ENCODE measurements at places on chromosomes 13 and 19.

DNA sequence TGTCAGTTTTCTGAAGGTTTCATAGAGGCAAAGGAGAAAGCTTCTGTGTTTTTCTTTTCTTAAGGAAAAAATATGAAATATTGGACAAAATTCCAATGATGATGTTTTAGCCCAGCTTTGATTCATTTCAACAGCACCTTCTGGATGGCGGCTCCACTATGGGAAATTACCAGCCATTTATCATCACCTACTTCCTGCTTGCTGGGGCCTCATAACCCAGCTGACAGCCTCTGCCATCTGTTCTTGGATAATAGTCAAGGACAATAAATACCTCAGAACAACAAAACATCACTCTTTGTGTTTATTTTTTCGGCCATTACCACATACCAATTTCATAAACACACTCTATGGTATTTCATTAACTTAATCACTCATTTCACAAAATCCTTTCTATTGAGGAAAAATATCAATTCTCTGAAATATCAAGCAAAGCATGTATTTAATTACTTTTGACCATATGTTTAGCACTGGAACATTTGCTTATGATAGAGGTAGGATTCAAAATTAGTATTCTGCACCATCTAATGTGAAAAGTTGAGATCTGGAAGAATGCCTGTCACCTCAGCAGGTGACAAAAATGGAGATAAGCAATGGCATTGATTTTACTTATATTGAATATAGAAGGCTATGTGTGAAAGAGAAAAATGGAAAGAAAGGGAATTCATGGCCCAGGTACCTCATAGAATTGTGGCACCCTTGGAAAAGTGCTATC, 629.7 kb downstream of the LIG4 start:
- no peak for DNase-seq

DNA sequence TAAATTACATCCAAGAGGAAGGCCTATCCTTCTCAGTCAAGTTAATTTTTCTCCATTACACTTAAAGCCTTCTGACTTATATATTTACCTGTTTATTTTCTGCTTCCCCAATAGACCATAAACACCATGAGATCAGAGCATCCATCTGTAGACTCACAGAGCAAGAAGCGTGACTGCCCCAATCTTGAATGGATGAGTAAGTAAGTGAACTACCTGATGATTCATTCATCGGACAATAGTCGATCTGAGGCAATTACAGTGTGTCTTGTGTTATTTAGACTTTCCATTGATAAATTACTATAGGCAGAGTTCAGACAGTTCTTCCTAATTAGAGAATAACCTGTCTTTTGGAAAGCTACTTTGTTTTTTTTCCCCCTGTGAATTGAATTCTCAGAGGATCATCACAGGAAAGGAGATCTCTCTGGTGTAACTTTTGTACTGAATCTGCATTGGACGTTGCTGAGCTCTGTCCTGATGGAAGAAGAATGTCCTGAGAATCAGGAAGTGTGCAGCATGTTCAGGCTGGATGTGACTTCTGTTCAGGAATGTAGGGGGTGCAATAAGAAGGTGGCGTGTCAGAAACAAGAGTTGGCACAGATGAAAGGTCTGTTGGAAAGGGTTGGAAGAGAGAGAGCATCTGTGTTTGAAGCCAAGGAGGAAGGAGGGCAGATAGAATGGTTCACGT, 367.0 kb downstream of the NALCN start:
- DNase-seq = no peak

GRCh38 chr13:39804332-39805210, 149.1 kb downstream of the COG6 start:
- DNase-seq = no peak

DNA sequence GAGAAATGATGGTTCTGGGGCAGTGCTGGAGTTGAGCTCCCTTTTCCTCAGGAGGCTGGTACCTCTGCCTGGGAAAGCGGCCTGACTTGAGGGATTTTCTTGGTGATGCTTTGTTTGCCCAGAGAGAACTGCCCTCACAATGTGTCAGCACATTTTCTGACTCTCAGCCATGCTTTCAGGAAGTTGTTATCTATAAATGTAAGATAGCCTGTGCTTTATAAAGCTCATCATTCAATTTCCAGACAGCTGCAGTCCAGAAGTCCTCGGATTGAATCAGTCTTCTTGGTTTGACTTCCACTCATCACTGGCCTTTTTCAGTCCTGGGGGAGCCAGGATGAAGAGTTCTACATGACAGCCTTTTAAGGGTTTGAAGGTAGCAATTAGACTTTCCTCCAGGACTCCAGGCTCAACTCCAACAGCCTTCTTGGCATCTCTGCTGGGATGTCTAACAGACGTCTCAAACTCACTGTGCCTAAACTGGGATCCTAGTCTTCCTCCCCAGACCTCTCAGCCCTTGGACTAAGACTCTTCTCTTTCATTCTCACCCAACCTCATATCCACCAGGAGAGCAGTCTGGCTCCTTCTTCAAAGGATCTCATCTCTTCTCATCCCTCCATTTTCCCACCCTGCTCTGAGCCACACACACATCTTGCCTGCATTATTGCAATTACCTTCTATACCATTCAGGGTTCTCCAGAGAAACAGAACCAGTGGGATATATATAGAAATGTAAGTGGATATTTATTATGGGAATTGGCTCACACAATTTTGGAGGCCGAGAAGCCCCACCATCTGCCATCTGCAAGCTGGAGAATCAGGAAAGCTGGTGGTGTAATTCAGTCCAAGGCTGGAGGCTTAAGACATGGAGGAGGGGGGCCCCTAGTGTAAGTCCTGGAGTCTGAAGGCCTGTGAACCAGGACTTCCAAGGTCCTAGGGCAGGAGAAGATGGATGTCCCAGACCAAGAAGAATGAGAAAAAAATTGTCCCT, 13.1 kb downstream of the ERICH6B start:
- no peak for DNase-seq

- no peak for DNase-seq
Observed at GRCh38 chr13:98567140-98567539, 9.8 kb downstream of the STK24 start.

DNA sequence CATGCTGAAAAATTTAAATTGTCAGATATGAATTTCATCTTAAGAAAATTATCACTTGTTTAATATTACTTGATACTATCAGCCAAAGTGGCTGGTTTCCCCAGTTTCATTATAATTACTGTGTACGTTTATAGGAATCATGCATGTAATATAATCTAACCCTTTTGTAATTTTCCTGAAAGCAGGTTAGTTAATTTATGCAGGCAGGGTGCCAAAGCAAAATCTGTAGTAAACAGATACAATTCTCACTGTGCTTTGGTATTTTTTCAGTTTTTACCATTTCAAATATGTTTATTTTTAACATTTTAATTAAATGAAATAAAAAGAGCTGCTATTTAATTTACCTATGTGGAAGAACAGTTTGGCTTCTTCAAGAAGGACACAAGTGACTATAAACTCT, 1227.5 kb upstream of the MIR17HG start:
- DNase-seq = no peak

- DNase-seq = no peak
Observed at GRCh38 chr19:30420881-30421280, 48.7 kb downstream of the ZNF536 start.

GRCh38 chr13:48038761-48039160, 1.2 kb downstream of the NUDT15 start:
- no peak for DNase-seq

GRCh38 chr19:35510626-35510964, 2.9 kb downstream of the DMKN start:
- no peak for DNase-seq

- no peak for DNase-seq
Observed at GRCh38 chr19:44685877-44686276, 13.1 kb upstream of the CEACAM16 start.

- DNase-seq = no peak
Observed at GRCh38 chr13:71722206-71722605, 144.8 kb downstream of the DACH1 start.

DNA sequence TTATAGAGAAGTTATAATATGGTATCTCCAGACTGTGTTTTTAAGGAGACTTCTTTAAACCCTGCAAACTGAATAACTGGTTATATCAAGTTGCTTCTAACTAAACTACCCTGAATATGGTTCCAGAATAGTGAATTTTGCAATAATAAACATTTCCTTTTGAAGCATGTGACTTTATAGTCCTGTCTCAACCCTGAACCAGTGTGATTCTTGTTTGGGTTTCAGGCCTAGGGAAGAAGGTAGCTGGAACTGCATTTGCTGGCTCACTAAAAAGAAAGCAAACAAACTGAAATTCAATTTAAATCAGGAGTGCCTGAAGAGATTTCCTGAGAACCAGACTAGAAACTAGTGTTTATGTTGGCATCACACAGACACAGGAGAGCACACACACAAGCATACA, 4.9 kb downstream of the ARHGEF7 start:
- DNase-seq = no peak

- DNase-seq = no peak
Observed at GRCh38 chr19:11414544-11414943, 4.6 kb downstream of the RGL3 start.

- no peak for DNase-seq
Observed at GRCh38 chr13:42812316-42812715, 30.9 kb downstream of the FAM216B start.

DNA sequence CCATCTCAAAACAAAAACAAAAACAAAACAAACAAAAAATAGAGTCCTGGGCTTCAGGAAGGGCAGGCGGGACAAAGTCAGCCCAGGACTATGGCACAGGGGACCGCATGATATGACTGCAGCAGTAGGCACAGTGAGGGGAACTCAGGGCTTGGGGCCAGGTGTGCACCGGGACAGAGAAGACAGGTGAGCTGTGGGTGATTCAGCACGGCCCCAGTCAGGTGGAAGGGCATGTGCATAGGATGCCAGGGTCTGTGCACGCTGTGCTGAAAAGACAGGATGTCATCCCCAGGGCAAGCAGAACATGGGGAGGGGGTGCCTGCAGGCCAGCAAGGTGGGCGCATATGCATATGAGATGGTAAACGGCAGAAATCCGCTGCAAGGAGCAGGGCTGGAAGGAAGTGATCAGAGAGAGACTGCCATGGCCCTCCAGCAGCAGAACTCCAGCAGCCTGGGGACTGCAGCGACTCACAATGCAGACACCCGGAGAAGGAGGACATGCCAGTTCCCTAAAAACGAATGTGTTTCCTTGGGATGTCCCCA, 15.0 kb downstream of the EPS15L1 start:
- no peak for DNase-seq

DNA sequence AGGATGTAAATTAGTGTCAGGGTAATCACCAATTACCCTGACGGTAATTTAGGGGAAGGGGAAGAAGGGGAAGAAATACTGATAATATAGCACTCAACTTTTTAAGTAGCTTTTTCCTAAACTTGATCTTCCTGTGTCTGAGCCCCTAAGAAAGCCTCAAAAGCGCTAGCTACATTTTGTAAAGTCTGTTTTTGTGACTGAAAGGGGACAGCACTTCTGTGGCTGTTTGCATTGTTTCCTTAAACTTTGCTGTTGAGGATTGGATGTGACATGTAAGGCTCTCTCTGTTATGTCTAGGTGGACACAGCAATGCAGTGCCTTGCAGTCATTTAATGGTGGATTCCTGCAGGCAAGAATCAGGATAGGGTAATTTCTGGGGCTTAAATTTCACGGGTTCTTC, 42.8 kb downstream of the SPATA13 start:
- DNase-seq = no peak

- no peak for DNase-seq
Observed at GRCh38 chr13:110132225-110132982, 174.6 kb downstream of the COL4A1 start.

DNA sequence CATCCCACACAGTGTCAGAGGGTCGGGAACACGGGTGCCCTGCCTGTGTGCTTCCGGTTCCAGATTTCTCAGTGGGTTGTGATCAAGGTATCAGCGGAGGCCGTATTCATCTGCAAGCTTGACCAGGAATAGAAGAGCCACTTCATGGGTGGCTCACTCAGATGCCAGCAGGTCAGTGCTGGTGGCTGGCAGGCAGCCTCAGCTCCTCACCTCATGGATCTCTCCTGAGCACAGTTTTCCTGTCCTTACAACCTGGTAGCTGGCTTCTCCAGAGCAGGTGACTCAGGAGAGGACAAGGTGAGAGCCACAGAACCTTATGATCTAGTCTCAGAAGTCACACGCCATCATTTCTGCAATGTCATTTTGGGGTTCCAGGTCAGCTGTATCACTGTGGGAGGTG, 44.8 kb upstream of the SPATA13 start:
- DNase-seq = no peak

- no peak for DNase-seq
Observed at GRCh38 chr13:43846496-43847158, 32.9 kb downstream of the CCDC122 start.

GRCh38 chr13:99878921-99879610, 92.5 kb downstream of the ZIC5 start:
- no peak for DNase-seq

GRCh38 chr19:6743066-6743465, 3.6 kb downstream of the TRIP10 start:
- no peak for DNase-seq

DNA sequence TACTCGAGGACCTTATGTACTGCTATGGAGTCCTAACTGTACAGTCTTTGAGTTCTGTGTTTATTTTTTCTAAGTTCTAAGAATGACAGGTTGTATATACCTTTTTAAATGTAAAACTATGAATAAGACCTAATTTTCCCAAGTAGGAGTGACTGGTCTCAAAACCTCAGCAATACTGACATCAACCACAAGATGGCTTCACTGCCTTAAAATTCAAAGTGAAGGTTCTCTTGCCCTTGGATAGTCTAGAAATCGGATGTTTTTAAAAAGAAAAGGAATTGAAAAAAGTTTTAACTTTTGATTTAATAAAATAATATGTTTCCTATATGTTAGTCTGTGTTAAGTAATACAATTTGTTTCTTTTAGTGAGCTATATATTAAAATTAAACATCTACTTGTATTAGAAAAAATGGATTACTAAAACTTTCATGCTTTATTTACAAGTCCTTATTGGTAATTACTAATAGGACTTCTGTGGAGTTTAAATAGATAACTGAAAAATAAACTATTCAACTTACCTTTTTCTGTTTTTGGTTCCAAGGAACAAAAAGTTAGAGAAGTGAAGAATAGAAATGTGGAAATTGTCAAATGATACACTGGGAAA, 52.0 kb downstream of the TDRD3 start:
- no peak for DNase-seq

DNA sequence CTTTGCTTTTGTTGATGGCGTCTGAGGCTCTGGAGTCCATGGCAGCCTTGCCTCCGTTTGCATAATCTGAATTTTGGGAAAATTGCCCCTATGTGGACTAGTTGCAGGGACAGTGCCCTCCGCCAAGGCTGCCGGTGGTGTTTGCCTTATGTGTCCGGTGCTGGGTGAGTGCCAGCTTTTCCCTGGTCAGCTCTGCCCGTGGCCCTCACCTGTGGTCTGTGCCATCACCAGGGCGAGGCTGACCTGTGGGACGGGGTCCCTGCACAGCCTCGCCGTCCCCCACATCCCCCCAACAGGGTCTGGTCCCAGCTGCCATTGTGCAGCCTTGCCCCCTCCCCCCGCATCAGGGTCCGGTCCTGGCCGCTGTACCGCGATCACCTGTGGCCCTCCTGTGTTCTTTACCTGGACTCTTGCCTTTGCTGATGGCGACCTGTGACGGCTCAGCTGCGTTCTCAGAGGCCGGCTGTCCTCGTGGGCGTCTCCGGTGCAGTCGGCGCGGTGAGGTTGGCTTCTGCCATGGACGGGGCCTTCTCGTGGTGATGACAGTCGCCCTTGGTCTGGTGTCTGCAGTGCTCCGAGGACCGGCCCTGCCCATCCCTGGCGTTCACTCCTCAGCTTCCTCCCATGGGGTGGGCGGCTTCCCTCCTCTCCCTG, 12.6 kb downstream of the CSNK1G2 start:
- no peak for DNase-seq

GRCh38 chr13:37109051-37109678, 3.7 kb upstream of the CSNK1A1L start:
- no peak for DNase-seq

GRCh38 chr13:94327318-94327717, 152.2 kb downstream of the DCT start:
- DNase-seq = no peak

GRCh38 chr19:10374931-10375330, 5.4 kb downstream of the TYK2 start:
- DNase-seq = no peak

All from stimulated activated CD4-positive, alpha-beta T cell treated with anti-CD3 and anti-CD28 coated beads, Interleukin-2, amount 100 ng/mL, for 4 hours (primary cell).